Activated T-helper 2 cell treated with anti-CD3 and anti-CD28 coated beads, Interferon-gamma antibody, Interleukin-2, Interleukin-4, amounts not matched to agents 10 μg/mL and 5 μg/mL and 100 μg/mL, durations not matched to agents 14 hours and 24 hours and 36 hours (primary cell): ENCODE measurements at places on chromosomes 1 and 21. TPM values are rescaled to one million over a fixed set of nuclear protein-coding genes. Genes with fewer than 3 reads are reported as not detected.

GRCh38 chr1:92820551-92820950 lies 11.3 kb upstream of the RPL5 start:
- DNase-seq: no peak

- no peak for DNase-seq
Observed at GRCh38 chr21:39434950-39435349, 10.6 kb downstream of the LCA5L start.

DNA sequence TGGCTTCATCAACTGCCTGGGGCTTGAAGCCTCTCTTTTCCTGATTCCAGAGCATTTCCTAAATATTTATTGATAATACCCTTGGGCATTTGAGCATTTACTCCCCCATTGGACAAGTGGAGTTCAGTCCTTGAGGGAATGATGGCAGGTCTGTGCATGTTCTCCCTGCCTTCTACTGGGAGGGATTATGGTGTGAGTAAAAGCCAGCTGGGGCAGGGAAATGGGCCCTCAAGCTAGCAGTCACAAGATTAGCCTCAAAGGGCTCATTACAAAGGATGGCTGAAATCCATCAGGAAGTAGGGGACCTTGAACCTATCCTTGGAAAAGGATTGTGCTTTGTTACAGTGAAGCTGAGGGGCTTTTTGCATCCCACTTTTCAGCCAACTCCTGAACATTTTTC lies 24.2 kb upstream of the OSBPL9 start:
- no peak for DNase-seq

DNA sequence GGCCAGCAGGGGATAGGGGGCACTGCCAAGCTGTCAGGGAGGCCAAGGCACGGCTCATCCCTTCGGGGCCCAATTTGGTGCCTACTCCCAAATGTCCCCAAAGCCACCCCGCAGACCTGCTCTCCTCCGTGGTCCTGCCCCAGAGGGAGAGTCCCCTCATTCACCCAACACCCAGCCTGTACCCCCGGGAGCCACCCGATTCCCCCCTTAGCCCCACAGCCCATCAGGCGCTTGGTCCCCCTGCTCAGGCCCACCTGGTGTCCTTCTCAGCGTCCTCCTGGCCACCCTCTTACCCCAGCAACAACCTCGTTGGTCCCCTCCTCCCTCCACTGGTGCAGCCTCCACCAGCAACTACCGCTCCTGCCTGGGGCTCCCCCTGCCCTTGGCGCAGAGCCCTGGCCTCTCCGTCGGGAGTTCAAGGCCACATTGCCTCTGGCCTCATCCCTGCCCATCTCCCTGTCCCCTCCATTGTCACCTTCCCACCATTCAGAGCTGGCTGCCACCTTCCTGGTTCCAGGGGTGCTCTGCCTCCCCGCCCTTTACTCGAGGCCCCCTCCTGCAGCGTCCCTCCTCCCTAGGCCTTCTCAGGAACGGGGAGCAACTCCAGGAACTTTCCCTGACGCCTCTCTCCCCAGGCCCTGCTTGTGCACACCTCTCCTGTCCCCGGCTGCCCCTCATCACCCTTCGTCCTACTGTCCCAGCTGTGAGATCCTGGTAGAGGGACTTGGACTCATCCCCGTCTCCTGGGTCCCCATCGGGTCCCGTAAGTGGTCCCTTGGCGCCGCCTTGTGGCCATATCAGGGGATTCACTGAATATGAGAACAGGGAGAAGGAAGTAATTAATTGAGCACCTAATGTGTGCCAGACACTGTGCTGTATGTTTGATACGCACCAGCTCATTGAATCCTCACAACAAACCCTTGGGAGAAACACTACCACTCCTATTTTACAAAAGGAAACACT lies 73.9 kb downstream of the RAP1GAP start:
- peak; percentile 34 for DNase-seq

DNA sequence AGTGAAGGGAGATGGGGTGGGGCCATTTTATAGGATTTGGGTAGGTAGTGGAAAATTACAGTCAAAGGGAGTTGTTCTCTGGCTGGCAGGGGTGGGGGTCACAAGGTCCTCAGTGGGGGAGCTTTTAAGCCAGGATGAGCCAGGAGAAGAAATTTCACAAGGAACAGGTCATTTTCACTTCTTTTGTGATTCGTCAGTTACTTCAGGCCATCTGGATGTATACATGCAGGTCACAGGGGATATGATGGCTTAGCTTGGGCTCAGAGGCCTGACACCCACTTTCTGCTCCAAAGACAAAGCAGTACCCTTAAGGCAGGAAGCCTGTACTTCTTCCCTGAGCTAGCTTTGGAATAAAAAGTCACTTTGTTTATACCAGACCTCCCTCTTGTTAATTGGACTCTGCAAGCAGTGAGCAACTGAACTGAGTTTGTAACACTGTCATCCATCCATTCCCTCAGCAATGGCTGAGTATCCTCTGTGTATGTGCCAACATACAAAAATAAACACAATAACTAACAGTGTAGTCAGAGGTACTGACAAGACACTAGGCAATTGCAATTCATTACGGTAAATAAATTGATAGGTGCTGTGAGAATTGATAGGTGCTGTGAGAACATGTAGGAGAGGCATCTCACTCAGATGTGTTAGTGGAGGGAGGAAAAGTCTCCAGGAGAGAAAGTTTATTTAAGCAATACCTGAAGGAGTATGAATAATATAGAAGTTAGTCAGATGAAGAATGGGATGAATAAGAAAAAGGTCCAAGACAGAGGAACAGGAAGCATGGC lies 14.7 kb upstream of the RGS2 start:
- DNase-seq: no peak

- DNase-seq: no peak
Observed at GRCh38 chr21:28892199-28893111, 100.2 kb downstream of the LTN1 start.

DNA sequence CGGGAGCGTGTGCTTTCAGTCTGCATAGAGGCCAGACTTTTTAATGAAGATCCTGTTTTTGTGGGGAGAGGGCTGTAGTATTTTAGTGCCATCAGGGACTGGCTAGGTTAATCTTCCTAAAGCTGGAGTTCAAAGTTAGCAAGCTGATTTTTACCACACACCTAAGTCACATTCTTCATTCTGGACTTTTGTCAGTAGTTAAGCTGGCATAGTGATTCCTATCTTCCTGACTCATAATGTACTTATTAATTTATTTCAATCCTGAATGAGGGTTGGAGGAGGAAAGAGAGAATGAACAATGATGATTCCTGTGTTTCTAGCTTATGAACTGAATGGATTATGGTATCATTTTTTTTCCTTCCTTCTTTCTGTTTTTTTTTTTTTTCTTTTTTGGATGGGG lies 24.9 kb upstream of the ZNF644 start:
- no peak for DNase-seq

DNA sequence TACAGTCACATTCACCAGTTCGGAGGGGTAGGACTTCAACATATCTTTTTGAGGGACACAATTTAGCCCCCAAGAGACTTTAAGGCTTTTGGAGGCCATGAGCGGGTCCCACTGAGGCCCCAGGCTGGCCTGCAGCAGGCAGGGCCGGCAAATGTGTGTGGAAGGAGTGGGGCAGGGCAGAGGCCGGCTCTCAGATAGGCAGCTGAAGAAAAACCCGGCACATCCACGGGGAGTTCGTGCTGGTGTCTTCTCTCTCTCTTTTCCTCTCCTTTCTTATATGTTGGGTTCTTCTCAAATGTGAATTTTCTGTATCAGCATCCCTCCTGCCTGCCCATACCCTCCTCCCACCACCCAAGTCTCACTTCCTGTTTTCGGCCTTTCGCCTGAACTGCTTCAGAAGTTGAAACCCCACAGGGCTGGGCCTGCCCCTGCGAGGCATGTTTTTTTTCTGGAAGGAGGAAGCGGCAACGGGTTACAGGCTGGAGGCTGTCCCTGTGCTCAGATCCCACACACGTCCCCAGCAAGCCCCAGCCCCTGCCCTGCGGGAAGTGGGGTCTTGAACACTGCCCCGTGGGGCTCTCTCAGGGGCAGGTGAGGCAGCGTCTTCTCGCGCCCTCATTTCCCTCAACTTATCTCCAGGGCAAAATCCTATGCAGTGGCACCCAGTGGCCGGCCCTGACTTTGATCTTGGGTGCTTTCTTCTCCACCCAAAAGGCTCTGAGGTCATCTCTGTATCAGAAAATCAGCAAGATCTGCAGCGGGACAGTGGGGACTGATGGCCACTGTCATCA lies 9.7 kb upstream of the UMODL1 start:
- DNase-seq: no peak

DNA sequence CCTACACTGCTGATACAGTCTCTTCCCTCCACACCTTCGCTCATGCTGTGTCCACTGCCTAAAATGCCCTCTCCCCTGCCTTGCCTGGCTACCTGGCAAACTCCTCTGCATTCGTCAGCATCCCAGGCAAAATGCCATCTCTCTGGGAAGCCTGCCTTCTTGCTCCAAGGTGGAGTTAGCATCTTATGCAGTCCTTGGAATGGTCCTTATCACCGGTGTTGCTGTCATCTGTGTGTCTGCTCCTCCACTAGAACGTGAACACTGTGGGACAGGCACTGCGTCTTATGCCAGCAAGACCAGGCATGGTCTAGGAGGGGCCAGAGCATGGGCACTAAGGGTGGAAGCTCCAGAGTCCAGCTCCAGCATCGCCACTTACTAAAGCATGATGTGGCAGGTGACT lies 211.8 kb downstream of the MATN1 start:
- DNase-seq: no peak

DNA sequence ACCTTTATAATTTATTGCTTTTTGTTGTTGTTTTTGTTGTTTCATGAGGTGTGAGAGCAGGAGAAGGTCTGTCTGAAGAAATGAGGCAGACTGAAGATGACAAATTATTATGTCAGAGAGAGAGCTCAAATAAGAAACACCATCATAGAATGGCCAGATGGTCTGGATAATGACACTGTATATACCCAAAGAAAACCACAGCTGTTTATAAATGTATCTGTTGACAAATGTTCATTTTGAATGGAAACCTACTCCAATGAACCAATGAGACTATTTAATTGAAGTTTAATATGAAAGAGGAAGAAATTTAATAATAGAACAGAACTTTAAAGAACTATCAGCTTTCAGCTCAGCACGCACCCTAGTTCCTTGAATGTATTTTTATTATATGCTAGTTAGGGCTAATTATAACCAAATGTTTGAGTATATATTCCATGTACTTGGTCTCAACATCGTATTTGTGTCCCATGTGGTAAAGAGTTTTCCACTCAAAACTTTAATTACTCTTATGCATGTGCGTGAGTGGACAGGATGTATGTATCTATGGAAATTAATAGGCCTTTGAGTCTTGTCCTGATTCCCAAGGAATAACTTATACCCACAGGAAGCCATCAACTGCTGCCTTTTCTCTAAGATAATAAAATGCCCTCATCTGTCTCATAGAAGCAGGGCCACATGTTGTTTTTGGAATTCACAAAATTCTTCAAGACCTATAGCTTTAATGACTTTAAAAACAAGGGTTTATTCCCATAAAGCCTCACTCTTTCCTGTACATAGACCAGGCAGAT lies 202.7 kb downstream of the KCNK2 start:
- DNase-seq: no peak

- DNase-seq: no peak
Observed at GRCh38 chr21:15276243-15276642, 211.4 kb upstream of the NRIP1 start.

DNA sequence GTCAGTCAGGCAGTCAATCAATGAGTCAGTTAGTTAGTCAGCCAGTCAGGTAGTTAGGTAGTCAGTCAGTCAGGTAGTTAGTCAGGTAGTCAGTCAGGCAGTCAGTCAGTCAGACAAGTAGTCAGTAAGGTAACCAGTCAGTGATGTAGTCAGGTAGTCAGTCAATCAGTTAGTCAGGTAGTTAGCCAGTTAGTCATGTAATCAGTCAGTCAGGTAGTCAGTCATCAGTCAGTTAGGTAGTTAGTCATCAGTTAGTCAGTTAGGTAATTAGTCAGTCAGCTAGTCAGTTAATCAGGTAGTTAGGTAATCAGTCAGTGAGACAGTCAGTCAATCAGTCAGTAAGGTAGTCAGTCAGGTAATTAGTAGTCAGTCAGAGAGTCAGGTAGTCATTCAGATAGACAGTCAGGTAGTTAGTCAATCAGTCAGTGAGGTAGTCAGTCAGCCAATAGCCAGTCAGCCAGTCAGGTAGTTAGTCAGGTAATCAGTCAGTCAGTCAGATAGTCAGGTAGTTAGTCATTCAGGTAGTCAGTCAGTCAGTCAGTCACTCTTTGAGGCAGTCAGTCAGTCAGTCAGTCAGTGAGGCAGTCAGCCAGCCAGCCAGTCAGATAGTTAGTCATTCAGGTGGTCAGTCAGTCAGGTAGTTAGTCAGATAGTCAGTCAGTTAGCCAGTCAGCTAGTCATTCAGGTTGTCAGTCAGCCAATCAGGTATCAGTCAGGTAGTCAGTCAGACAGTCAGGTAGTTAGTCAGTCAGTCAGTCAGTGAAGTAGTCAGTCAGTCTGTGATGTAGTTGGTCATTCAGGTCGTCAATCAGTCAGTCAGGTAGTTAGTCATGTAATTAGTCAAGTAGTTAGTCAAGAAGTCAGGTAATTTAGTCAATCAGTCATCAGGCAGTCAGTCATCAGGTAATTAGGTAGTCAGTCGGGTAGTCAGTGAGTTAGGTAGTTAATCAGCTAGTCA lies 15.3 kb downstream of the KRTAP10-1 start:
- no peak for DNase-seq

DNA sequence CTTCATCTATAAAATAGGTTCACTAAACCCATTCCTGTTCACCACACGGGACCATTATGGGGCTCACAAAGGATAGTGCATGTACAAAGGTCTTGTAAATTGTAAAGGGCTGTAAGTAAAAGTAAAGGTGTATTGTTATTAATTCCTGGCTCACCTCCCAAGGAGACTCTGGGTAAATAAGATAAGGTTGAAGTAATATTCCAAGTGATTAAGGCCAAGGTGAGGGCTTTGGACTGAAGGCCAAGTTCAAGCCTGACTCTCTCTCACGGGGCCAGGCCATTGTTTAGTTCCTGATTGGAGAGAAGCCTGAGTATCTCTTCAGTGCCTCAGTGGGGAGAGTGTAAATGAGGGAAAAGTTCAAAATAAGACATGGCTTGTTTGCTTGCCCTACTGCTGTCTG lies 19.5 kb upstream of the ZFYVE9 start:
- DNase-seq: no peak

GRCh38 chr21:27570306-27570868 lies 603.5 kb upstream of the ADAMTS5 start:
- DNase-seq: no peak

GRCh38 chr1:41927118-41927517 lies 8.4 kb upstream of the HIVEP3 start:
- no peak for DNase-seq

The FAM72D gene
- total RNA-seq: 6.7 and 7.9 TPM in 2 replicates

The CLCA2 gene
- total RNA-seq: not detected in 2 replicates

The UTS2 gene
- total RNA-seq: not detected in 2 replicates

The GCSAML gene
- 0.43 and 0.48 TPM in 2 replicates for total RNA-seq

The C1QTNF12 gene
- total RNA-seq: 3.5 and 3.7 TPM in 2 replicates

The SLC22A15 gene
- 0.18 and 0.52 TPM in 2 replicates for total RNA-seq

The SIM2 gene
- total RNA-seq: 0.18 and 0.21 TPM in 2 replicates

The MYCL gene
- 0.50 and 0.57 TPM in 2 replicates for total RNA-seq
